ENCODE measurements at places on chromosomes 11 and 22.

DNA sequence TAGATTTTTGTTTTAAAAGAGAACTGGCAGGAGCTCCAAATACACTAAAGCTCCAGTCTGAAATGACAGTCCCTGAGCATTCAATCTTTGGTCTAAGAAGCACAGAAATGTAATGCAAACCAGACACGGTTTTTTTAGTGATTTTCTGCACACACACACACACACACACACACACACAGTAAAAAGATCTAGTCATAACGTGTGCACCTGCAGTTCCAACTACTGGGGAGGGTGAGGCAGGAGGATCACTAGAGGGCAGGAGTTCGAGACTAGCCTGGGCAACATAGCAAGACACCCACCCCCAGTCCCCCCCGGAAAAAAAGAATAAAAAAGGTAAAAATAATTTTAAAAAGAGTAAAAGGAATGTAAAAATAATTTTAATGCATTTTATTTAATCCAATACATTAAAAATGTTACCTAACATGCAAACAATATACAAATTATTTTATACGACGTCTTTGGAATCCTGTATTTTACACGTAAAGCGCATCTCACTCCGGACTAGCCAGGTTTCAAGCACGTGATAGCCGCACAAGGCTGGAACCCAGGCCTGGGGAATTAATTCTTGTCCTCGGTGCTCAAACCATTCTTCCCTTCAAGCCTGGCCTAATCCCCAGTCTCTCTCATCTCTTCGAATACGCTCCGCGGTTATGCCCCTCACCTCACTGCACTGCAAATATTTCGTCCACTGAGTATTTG is 762 bp upstream of the TBC1D22A start:
- DNase-seq = no peak

DNA sequence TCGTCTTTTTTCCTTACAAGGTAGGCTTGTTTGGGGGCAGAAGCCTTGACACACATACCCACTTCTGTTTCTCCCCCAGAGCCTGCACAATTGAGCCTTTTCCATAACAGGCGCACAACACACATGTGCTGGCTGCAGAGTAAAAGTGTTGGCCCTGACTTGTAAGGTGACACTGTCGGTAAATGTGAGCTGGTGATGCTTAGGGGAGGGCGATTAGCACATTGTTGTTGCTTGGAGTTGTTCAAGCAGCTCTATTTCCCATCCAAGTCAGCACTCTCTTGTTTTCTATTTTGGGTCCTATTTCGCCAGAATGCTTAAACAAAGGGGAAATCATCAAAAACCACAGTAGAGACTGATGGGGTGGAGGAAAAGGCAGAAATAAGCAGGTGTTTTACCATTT is 51.9 kb upstream of the PTPRJ start:
- DNase-seq = no peak

DNA sequence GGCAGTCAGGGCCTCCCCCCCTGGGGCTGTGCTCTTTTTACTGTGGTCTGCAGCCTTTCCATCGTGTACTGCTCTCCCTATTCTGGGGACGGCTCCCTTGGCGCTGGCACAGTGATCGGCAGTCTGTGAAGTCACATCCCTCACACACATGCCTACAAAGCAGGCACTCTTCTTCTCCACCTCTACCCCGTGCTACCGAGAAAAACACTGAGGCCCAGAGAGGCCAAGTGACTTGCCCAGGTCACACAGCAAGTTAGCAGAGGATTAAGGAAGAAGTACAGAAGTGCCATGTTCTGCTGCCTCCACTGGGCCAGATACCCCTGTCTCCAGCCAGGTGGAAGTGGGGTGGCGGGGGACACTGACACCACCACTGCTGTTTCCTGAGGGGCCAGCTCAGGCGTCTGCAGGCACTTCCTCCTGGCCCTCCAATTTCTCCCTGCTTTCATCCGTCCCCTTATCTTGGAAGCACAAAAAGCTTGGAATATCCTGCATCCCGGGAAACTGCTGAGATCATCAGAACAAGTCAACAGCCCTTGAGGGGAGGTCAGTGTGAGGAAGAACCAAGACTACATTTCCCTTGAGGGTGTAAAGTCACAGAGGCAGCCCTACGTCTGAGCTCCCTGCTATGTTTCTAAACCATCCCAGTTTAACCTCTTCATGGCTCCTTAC is 30.2 kb upstream of the KLHL35 start:
- DNase-seq = no peak

- no peak for DNase-seq
These were observed 31.3 kb upstream of the CTTN start for GRCh38 chr11:70367071-70367470.

GRCh38 chr22:23673826-23674690 is 16.8 kb upstream of the RGL4 start:
- no peak for DNase-seq

- DNase-seq = no peak
These were observed 5.9 kb downstream of the SPI1 start for GRCh38 chr11:47372422-47372821.

DNA sequence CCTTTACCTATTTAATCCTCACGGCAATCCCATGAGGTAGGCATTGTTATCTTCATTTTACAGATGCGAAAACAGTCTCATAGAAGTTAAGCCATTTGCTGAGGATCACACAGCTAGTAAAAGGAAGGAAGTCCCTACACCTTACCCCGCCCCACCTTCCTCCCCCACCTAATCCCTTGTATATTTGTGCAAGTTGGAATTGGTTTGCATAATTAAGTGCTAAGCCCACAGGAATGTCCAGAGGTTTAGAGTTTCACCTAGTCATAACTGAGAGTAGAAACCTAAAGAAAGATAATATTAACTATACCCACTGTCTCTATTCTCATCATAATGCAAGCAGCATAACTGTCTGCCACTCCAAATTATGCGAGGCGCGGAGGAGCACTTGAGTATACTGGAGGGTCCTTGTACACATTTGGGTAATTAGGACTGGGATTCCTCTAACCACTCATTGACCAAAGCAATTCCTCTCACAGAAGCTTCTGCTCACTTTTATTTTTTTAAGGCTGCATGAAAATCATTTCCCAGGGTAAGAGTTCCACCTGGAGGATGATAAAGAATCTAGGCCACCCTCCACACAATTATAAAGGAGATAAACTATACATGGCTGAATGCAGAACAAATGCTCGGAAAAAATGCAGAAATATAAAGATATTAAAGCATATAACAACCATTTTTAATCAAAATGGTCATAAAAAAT is 199.9 kb downstream of the FAM181B start:
- no peak for DNase-seq

Measured in amniotic stem cell (primary cell).